ENCODE measurements at places on chromosomes 7 and 10.

GRCh38 chr10:7279303-7279702, 131.5 kb downstream of the SFMBT2 start:
- DNase-seq, result no peak

- DNase-seq, result no peak
Measured at GRCh38 chr7:70952311-70952710, 179.6 kb upstream of the GALNT17 start.

GRCh38 chr10:63057509-63057908, 75.6 kb upstream of the NRBF2 start:
- no peak for DNase-seq

- DNase-seq, result peak; percentile 47
Measured at GRCh38 chr10:46556515-46557318, at the start of gene GPRIN2. TSS of gene GPRIN2 (minus strand) at chr10:46556658. CDS start at chr10:46550736, 5,922 bp downstream.

DNA sequence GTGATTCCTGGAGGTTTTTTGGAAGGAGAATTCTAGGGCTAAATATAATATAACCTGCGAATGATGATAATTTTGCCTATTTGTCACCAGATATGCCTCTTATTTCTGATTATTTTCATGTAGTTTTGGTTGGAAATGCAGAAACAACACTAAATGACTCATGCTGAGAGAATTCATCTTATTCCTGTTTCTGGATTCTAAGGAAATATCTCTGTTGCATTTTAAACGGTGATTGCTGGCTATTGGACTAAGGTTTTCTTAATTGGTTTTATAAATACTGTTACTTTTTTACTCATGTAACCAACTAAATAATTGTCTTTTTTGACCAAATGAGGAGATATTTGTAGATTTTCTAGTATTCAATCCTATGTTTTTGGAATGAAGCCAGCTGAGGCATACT, 204.9 kb upstream of the NPSR1 start:
- no peak for DNase-seq

DNA sequence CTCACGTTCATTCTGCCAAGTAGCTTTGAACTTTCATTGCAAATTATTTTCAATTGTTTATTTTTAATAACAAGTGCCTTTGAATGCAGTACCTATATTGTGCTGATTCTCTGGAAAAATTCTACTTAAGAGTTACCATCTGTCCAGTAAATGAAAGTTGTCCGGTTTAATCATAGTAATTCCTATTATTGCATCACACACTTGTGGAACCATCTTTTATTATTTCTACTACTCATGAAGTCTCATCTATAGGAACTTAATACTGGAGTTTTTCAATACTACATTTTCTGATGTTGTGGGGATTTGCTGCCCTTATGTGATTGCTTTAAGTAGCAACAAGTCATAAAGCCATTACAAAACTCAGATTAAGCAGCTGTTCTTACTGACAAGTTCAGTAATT, 16.5 kb upstream of the SKAP2 start:
- DNase-seq, result no peak

DNA sequence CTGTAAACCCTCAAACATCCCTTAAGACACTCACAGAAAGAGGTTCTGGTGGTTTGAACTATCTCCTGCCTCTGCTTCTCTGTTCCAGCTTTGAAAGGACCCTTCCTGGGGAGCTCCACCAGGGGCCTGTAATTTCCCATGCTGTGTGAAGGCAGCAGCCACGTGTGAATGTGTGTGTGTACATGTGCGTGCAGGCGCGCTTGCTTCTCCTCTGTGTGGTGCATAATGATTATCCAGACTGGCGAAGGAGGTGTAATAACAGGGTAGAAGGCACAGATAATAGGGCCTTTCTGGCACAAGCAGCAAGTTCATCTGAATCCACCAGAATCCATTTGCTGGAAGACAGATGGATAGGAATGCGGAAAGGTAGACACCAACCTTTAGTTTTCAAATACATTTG, 466.5 kb downstream of the GRID1 start:
- no peak for DNase-seq

DNA sequence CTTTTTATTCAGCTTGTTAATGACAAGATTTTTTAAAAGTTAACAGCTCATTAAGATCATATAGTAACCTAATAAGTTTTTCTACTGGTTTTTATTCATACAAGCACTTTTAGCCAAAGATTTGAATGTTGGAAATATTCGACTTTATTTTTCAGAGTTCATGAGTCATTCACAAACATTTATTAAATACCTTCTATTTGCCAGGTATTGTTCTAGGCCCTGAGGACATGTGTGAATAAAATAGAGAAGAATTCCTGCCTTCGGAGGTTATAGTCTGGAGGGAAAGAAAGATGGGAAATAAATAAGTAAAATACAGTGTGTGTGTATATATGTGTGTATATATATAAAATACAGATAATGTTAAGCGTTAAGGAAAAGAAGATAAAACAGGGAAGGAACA, 31.5 kb downstream of the BTAF1 start:
- no peak for DNase-seq

GRCh38 chr10:43336641-43337318, 34.7 kb upstream of the FXYD4 start:
- DNase-seq, result peak; percentile 21

DNA sequence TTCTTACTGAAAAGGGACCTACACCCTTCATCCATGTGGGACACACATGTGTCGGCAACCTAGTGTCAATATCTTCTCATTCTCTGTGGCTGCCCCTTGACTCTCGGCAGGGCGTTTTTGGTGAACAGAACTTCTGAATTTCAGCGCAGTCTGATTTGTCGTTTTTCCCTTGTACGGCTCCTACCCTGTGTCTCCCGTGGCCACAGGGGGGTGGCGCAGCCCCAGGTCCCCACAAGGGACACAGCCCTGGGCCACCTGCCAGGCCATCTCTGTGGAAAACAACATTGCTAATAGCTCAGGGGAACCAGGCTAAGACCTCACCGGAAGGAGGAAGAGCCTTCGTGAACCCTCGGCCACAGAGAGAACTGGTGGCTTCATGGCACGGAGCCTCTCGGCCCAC, 53.1 kb upstream of the NKX6-2 start:
- DNase-seq, result no peak
